Right ventricle myocardium inferior (tissue), 1 donor: ENCODE measurements at places on chromosomes 1 and 21. TPM values are rescaled to one million over a fixed set of nuclear protein-coding genes. Genes with fewer than 3 reads are reported as not detected.

SLAMF1 gene
- 0.24 TPM for total RNA-seq

KRTAP19-3 gene
- not detected for total RNA-seq

FCRL2 gene
- total RNA-seq = not detected

LRRC52 gene
- total RNA-seq = 0.30 TPM

SOX13 gene
- total RNA-seq = 12.1 TPM

CYP4A11 gene
- not detected for total RNA-seq

TLR5 gene
- 3.1 TPM for total RNA-seq

AKIRIN1 gene
- total RNA-seq = 65.7 TPM

GPR37L1 gene
- 0.08 TPM for total RNA-seq

RPTN gene
- not detected for total RNA-seq

FCRL6 gene
- total RNA-seq = 0.57 TPM

C1orf21 gene
- 54.5 TPM for total RNA-seq

DNASE2B gene
- not detected for total RNA-seq

IL10 gene
- total RNA-seq = 0.54 TPM

AMPD1 gene
- total RNA-seq = not detected

NUAK2 gene
- total RNA-seq = 1.1 TPM

EDARADD gene
- 1.6 TPM for total RNA-seq

APCS gene
- total RNA-seq = not detected

TMEM167B gene
- total RNA-seq = 31.5 TPM

BRINP3 gene
- not detected for total RNA-seq

SEMA4A gene
- total RNA-seq = 2.2 TPM

C1orf94 gene
- not detected for total RNA-seq

SERPINC1 gene
- total RNA-seq = 0.46 TPM

NES gene
- total RNA-seq = 131 TPM

AVPR1B gene
- total RNA-seq = not detected

ANKRD35 gene
- 1.1 TPM for total RNA-seq

SLC9C2 gene
- 0.16 TPM for total RNA-seq

UTS2 gene
- total RNA-seq = not detected

COPA gene
- 84.2 TPM for total RNA-seq

MPL gene
- total RNA-seq = 0.73 TPM

PADI4 gene
- 0.24 TPM for total RNA-seq

SIK1 gene
- 4.6 TPM for total RNA-seq

MFAP2 gene
- 4.8 TPM for total RNA-seq

TEDDM1 gene
- total RNA-seq = not detected

RNU1-4 gene
- 4,572 TPM for total RNA-seq

CLCA4 gene
- total RNA-seq = not detected
